ENCODE measurements at places on chromosomes 12 and 14. TPM values are rescaled to one million over a fixed set of nuclear protein-coding genes. Genes with fewer than 3 reads are reported as not detected.

- H3K27ac ChIP-seq, result no peak overlapping the region
- H3K36me3 ChIP-seq, result no peaks in the 10 kb centered on the region
- DNase-seq, result no peak
- H3K4me1 ChIP-seq, result peaks cover 8% of the 10 kb centered on the region
- no peak overlapping the region for H3K4me3 ChIP-seq
These were observed 165.2 kb upstream of the BCL2L14 start for GRCh38 chr12:11905534-11905933.

GRCh38 chr12:29187756-29188155 lies 38.7 kb downstream of the FAR2 start:
- no peaks in the 10 kb centered on the region for H3K36me3 ChIP-seq
- no peaks in the 10 kb centered on the region for H3K4me1 ChIP-seq
- no peaks in the 10 kb centered on the region for H3K27me3 ChIP-seq
- no peak overlapping the region for H3K4me3 ChIP-seq
- no peak for DNase-seq

HPD gene
- total RNA-seq, result 0.96 TPM

RIPK3 gene
- 2.3 TPM for total RNA-seq

DNA sequence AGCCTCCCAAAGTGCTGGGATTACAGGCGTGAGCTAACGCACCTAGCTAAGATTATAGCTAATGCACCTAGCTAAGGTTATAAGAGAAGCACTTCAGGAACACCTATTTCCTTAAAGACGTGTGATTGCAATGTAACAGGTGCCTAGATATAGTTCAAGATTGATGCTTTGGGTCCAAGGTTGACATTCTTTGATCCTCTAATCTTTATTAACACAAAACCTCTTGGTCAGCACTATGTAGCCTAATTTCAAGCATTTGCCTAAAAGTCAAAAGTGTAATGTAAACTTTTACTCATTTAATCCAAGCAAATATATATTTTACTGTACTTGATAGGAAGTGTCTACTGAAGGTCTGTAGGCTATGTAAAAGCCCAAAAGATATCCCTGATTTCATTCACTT lies 36.5 kb downstream of the SCFD1 start:
- no peak overlapping the region for H3K27ac ChIP-seq
- no peaks in the 10 kb centered on the region for H3K4me1 ChIP-seq
- H3K4me3 ChIP-seq, result no peak overlapping the region
- no peaks in the 10 kb centered on the region for H3K27me3 ChIP-seq
- H3K36me3 ChIP-seq, result peaks cover 36% of the 10 kb centered on the region

NRIP2 gene
- 9.7 TPM for total RNA-seq

ALKBH1 gene
- 14.5 TPM for total RNA-seq

- H3K4me1 ChIP-seq, result no peaks in the 10 kb centered on the region
- no peaks in the 10 kb centered on the region for H3K36me3 ChIP-seq
- H3K27ac ChIP-seq, result no peak overlapping the region
- H3K4me3 ChIP-seq, result no peak overlapping the region
These were observed 712.6 kb downstream of the SLC16A7 start for GRCh38 chr12:60308366-60308991.

DNA sequence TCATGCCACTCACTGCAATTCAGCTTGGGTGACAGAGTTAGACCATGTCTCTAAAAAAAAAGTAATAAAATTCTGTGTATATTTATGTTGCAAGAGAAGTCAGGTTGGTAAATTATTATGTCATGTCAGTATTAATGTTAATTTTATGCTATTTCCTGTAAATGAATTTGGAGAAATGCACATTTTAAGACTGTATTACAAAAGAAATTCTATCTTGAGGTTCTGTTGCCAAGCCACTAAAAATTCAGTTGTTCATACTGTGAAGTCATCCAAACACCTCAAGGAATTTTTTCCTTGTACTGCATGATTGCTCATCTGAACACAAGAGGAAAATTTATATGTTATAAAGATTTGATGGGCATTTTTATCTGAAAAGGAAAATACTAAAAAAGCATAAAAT lies 23.3 kb upstream of the HMGA2 start:
- H3K4me1 ChIP-seq, result no peaks in the 10 kb centered on the region
- no peaks in the 10 kb centered on the region for H3K27me3 ChIP-seq
- no peak overlapping the region for H3K27ac ChIP-seq
- H3K4me3 ChIP-seq, result no peak overlapping the region
- no peak for DNase-seq
- H3K36me3 ChIP-seq, result no peaks in the 10 kb centered on the region

C12orf56 gene
- not detected for total RNA-seq

ADAM21 gene
- 0.11 TPM for total RNA-seq

GRCh38 chr12:34358198-34358597 lies 335.9 kb downstream of the ALG10 start:
- no peak overlapping the region for H3K4me3 ChIP-seq
- no peaks in the 10 kb centered on the region for H3K4me1 ChIP-seq
- DNase-seq, result no peak
- H3K36me3 ChIP-seq, result no peaks in the 10 kb centered on the region
- no peak overlapping the region for H3K27ac ChIP-seq

GRCh38 chr12:77679686-77680085 lies 151.0 kb upstream of the NAV3 start:
- H3K27me3 ChIP-seq, result no peaks in the 10 kb centered on the region
- DNase-seq, result no peak
- no peak overlapping the region for H3K27ac ChIP-seq
- no peak overlapping the region for H3K4me3 ChIP-seq

DNA sequence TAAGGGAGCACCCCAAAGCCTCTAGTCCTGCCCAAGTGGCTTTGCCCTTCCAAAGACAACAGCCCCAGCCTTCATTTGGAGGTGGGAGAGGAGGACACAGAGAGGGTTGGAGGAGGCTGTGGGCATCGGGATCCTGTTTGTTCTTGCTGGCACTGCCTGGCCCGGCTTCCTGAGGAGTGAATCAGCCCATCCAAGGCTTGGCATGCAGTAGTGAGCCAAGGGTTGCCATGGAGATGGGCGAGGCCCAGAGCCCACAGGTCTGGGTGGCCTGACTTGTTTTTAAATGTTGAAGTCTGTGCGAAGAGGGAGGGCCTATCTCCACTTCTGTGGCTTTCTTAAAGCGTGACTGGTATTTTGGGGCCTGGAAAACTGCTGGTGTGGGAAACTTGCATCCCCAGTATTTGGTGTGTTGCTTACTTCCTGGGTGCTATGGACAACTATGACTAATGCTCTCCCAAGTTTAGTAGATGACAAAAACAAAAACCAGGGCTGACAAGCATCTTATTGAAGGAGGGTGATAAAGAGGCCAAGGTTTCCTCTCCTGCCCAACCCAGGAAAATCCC lies 15.8 kb downstream of the CD9 start:
- peaks cover 89% of the 10 kb centered on the region for H3K4me1 ChIP-seq
- H3K36me3 ChIP-seq, result peaks cover 9% of the 10 kb centered on the region
- DNase-seq, result peak; percentile 84
- H3K4me3 ChIP-seq, result peak overlapping the region; percentile 32
- H3K27ac ChIP-seq, result peak overlapping the region; percentile 94

TSPAN19 gene
- total RNA-seq, result not detected

RPL10L gene
- not detected for total RNA-seq

GRCh38 chr14:54502602-54503001 lies 7.1 kb upstream of the CGRRF1 start:
- H3K27me3 ChIP-seq, result no peaks in the 10 kb centered on the region
- H3K27ac ChIP-seq, result no peak overlapping the region
- H3K4me3 ChIP-seq, result no peak overlapping the region

- H3K36me3 ChIP-seq, result no peaks in the 10 kb centered on the region
- no peaks in the 10 kb centered on the region for H3K4me1 ChIP-seq
- DNase-seq, result no peak
These were observed 383.3 kb downstream of the C12orf75 start for GRCh38 chr12:105713606-105714305.

GRCh38 chr14:61752626-61753025 lies 9.6 kb upstream of the SNAPC1 start:
- DNase-seq, result no peak
- no peaks in the 10 kb centered on the region for H3K36me3 ChIP-seq
- no peaks in the 10 kb centered on the region for H3K4me1 ChIP-seq
- no peaks in the 10 kb centered on the region for H3K27me3 ChIP-seq

DNA sequence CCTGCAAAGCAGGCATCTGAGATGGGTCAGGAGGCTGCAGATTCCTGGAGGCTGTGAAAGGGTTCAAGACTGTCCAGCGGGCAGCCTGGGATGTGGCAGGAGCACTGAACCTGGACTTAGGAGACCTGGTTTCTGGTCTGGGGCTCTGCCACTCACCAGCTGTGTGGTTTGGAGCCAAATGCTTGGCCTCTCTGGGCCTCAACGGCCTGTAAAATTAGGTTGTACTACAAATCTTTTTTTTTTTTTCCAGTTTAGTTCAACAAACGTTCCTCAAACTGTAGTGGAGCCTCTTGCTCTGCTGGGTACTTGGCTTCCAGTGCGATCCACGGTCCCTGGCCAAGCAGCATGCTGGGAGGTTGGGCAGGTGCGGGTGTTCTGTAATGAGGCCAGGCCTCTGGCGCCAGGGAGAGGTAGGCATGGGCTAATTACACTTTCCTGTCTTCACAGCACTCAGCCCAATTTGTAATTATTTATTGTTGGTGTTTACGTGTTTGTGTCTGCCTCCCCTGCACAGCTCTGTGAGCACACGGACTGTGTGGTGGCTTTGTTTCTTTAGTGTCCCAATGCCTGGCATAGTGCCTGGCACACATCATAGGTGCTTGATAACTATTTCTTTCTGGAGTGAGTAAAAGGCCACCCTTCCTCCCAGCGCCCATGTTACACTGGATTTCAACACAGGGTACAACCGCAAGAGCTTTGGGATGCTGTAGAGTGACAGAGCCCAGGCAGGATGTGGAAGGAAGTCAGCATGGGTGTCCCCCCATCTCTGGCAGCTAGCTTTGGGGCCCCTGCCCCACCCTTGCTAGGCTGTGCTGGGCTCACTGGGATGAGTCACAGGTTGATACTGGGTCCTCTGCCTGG lies 5.8 kb upstream of the KRT80 start:
- peak; percentile 73 for DNase-seq
- peaks cover 25% of the 10 kb centered on the region for H3K4me1 ChIP-seq
- no peaks in the 10 kb centered on the region for H3K27me3 ChIP-seq
- no peak overlapping the region for H3K27ac ChIP-seq
- no peak overlapping the region for H3K4me3 ChIP-seq

DNA sequence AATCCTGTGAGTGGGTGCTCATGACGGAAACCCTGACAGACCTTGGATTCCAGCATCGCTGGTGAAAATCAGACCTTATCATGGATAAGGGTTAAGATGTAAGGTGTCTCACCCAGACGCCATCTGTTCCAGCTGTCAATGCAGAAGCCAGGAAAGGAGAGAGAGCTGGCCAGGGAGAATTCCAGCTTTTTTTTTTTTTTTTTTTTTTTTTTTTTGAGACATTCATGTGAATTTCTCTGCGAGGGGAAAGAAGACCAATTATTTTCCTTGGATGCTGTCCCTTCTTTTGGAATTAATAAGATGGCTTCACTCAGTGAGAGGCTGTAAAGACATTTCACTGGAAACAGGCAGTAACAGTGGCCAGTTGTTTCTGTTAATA lies 1.8 kb downstream of the TRAF3 start:
- H3K4me1 ChIP-seq, result no peaks in the 10 kb centered on the region
- no peaks in the 10 kb centered on the region for H3K36me3 ChIP-seq
- DNase-seq, result no peak
- peak overlapping the region; percentile 88 for H3K4me3 ChIP-seq
- no peaks in the 10 kb centered on the region for H3K27me3 ChIP-seq
- no peak overlapping the region for H3K27ac ChIP-seq

DNA sequence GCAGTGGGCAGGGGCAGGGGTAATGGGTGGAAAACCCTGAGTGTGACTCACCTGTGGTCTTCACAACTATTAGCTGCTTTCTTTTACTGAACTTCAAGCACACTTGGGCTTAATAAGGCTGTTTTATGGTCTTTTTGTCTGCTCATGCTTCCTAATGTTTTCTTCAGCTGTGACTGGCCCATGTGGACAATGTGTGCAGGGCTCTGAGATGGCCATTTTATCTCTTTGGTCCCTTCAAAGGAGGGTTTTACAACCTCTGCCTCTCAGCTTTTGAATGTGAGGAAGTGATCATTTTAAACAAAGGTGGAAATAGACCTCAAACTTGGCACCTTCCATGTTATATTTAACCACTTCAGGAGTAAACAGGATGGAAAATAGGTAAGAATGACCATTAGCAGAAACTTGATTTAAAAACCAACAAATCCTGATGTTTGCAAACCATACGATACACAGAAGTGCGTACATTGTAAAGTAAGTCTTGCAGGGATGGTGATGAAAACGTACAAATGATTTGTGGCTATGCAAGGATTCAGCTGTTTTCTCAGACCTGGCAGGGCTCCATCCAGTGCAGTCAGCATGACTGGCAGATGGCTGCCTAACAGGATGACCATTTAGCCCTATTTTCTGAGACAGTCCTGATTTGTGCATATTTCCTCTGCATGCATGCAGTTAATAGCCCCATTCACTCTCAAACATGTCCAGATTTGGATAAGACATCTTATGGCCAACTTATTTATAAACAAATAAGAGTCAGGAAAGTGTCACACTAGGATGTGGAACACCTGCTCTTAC lies 103.2 kb downstream of the SLC38A4 start:
- H3K27ac ChIP-seq, result no peak overlapping the region
- H3K27me3 ChIP-seq, result no peaks in the 10 kb centered on the region
- no peaks in the 10 kb centered on the region for H3K36me3 ChIP-seq
- no peak for DNase-seq

- H3K27ac ChIP-seq, result no peak overlapping the region
- peaks cover 9% of the 10 kb centered on the region for H3K4me1 ChIP-seq
- H3K27me3 ChIP-seq, result no peaks in the 10 kb centered on the region
- no peak for DNase-seq
- peak overlapping the region; percentile 39 for H3K4me3 ChIP-seq
- no peaks in the 10 kb centered on the region for H3K36me3 ChIP-seq
These were observed 82.4 kb downstream of the PPM1A start for GRCh38 chr14:60331201-60332045.

DNA sequence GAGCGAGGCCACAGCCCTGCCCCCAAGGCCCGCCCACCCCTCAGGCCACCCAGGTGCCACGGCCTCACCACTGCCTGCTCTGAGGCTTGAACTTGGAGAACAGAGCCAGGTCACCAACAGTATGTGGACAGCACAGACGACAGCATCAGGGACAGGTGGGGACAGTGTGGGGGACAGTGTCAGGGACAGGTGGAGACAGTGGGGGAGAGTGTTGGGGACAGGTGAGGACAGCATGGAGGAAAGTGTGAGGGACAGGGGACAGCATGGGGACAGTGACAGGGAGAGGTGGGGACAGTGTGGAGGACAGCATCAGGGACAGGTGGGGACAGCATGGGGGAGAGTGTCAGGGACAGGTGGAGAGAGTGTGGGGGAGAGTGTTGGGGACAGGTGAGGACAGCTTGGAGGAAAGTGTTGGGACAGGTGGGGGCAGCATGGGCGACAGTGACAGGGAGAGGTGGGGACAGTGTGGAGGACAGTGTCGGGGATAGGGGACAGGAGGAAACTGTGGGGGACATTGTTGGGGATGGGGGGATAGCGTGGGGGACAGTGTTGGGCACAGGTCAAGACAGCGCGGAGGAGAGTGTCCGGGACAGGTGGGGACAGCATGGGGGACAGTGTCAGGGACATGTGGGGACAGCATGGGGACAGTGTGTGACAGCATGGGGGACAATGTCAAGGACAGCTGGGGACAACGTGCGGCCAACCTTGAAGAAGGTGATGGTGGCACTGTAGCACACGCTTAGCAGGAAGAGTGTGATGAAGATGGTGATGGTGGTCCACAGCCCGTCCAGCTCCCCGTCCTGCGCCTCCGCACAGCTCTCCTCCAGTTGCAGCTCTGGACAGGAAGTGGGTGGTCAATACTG lies 114.9 kb downstream of the TMEM121 start:
- no peak overlapping the region for H3K27ac ChIP-seq
- H3K4me3 ChIP-seq, result no peak overlapping the region
- H3K4me1 ChIP-seq, result no peaks in the 10 kb centered on the region
- H3K36me3 ChIP-seq, result no peaks in the 10 kb centered on the region

All from ascending aorta (tissue), 2 donors.